ENCODE measurements at places on chromosomes 5 and 9. TPM values are rescaled to one million over a fixed set of nuclear protein-coding genes. Genes with fewer than 3 reads are reported as not detected.

The NR4A3 gene
- total RNA-seq = 2.1 TPM

The NR6A1 gene
- 0.52 TPM for total RNA-seq

The WDR38 gene
- total RNA-seq = not detected

The SHB gene
- total RNA-seq = 3.1 TPM

The LRRC70 gene
- 5.7 TPM for total RNA-seq

The NR3C1 gene
- total RNA-seq = 76.7 TPM

The CD274 gene
- total RNA-seq = 0.52 TPM

The HEMGN gene
- total RNA-seq = 7.3 TPM

The GPR151 gene
- total RNA-seq = not detected

The OLFML2A gene
- total RNA-seq = 65.8 TPM

The IFNK gene
- not detected for total RNA-seq

The TAF1L gene
- total RNA-seq = not detected

The RHOBTB3 gene
- 640 TPM for total RNA-seq

All from skeletal muscle tissue (tissue), 5 donors.